MCF 10A (cell line): ENCODE measurements at places on chromosomes 1 and 21.

GRCh38 chr1:81008293-81008692 is 792.4 kb upstream of the ADGRL2 start:
- no peak overlapping the region for H3K4me3 ChIP-seq
- no peak for DNase-seq
- H3K27ac ChIP-seq, result no peak overlapping the region
- H3K36me3 ChIP-seq, result no peaks in the 10 kb centered on the region

- peak; percentile 63 for DNase-seq
- H3K27ac ChIP-seq, result peak overlapping the region; percentile 82
- H3K27me3 ChIP-seq, result no peaks in the 10 kb centered on the region
Measured at GRCh38 chr1:81681601-81682266, 119.0 kb upstream of the ADGRL2 start.

- H3K4me3 ChIP-seq, result no peak overlapping the region
- H3K36me3 ChIP-seq, result peaks cover 3% of the 10 kb centered on the region
- no peaks in the 10 kb centered on the region for H3K27me3 ChIP-seq
- H3K27ac ChIP-seq, result no peak overlapping the region
Measured at GRCh38 chr21:15928196-15928595, 198.4 kb downstream of the USP25 start.

GRCh38 chr1:10288029-10288615 is 77.8 kb downstream of the KIF1B start:
- no peaks in the 10 kb centered on the region for H3K4me1 ChIP-seq
- no peak overlapping the region for H3K27ac ChIP-seq
- H3K4me3 ChIP-seq, result no peak overlapping the region
- H3K36me3 ChIP-seq, result peaks cover 74% of the 10 kb centered on the region
- no peak for DNase-seq

GRCh38 chr1:200744143-200744542 is 5.5 kb downstream of the CAMSAP2 start:
- H3K4me3 ChIP-seq, result peak overlapping the region; percentile 30
- no peaks in the 10 kb centered on the region for H3K27me3 ChIP-seq
- peak overlapping the region; percentile 14 for H3K27ac ChIP-seq
- H3K36me3 ChIP-seq, result peaks cover 39% of the 10 kb centered on the region

GRCh38 chr1:201272799-201273198 is 10.5 kb upstream of the PKP1 start:
- H3K36me3 ChIP-seq, result peaks cover 6% of the 10 kb centered on the region
- no peak for DNase-seq
- no peak overlapping the region for H3K4me3 ChIP-seq
- H3K4me1 ChIP-seq, result peaks cover 56% of the 10 kb centered on the region
- no peaks in the 10 kb centered on the region for H3K27me3 ChIP-seq

- H3K4me3 ChIP-seq, result no peak overlapping the region
- no peaks in the 10 kb centered on the region for H3K4me1 ChIP-seq
- H3K27ac ChIP-seq, result no peak overlapping the region
- H3K27me3 ChIP-seq, result peaks cover 16% of the 10 kb centered on the region
- no peak for DNase-seq
- H3K36me3 ChIP-seq, result no peaks in the 10 kb centered on the region
Measured at GRCh38 chr21:44520326-44521300, 19.4 kb downstream of the KRTAP10-1 start.

- no peak overlapping the region for H3K27ac ChIP-seq
- no peak overlapping the region for H3K4me3 ChIP-seq
- no peaks in the 10 kb centered on the region for H3K4me1 ChIP-seq
- no peaks in the 10 kb centered on the region for H3K27me3 ChIP-seq
- DNase-seq, result no peak
Measured at GRCh38 chr1:196271212-196271947, 336.9 kb downstream of the KCNT2 start.

DNA sequence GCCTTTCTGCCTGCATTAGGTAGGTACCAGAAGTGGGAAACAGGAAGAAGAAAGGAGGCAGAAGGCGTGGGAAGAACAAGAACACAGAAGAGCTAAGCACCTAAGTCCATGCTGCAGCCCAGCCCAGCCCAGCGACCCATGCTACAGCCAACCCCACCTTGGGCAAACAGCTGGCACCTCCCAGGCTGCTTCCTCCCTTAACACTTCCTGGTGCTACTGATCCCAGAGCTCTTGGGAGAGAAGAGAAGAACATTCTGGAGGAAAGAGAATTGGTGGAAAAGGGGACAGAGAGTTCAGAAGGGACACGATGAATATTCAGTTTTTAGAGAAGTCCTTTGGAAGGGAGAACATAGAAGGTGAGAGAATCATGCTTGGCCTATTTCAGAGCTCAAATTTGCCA is 28.5 kb downstream of the PLEKHA6 start:
- no peak overlapping the region for H3K4me3 ChIP-seq
- no peak for DNase-seq
- H3K27ac ChIP-seq, result no peak overlapping the region
- H3K36me3 ChIP-seq, result no peaks in the 10 kb centered on the region
- H3K27me3 ChIP-seq, result no peaks in the 10 kb centered on the region
- H3K4me1 ChIP-seq, result no peaks in the 10 kb centered on the region

- H3K4me3 ChIP-seq, result peak overlapping the region; percentile 98
- H3K27me3 ChIP-seq, result no peaks in the 10 kb centered on the region
- DNase-seq, result no peak
- peaks cover 38% of the 10 kb centered on the region for H3K36me3 ChIP-seq
Measured at GRCh38 chr1:26923711-26924110, 2.2 kb downstream of the NUDC start.

- peaks cover 17% of the 10 kb centered on the region for H3K4me1 ChIP-seq
- no peaks in the 10 kb centered on the region for H3K27me3 ChIP-seq
- no peak for DNase-seq
Measured at GRCh38 chr1:32966900-32967299, 2.3 kb upstream of the RNF19B start.
